Activated T-helper 17 cell treated with anti-CD3 and anti-CD28 coated beads, Interleukin-2, amount 50 U/mL, for 72 hours (primary cell): ENCODE measurements at places on chromosomes 12 and 14. TPM values are rescaled to one million over a fixed set of nuclear protein-coding genes. Genes with fewer than 3 reads are reported as not detected.

The SCFD1 gene
- total RNA-seq: 53.9 TPM

GRCh38 chr12:25072906-25073650, 121.9 kb downstream of the DNAI7 start:
- ATAC-seq: no peak

DNA sequence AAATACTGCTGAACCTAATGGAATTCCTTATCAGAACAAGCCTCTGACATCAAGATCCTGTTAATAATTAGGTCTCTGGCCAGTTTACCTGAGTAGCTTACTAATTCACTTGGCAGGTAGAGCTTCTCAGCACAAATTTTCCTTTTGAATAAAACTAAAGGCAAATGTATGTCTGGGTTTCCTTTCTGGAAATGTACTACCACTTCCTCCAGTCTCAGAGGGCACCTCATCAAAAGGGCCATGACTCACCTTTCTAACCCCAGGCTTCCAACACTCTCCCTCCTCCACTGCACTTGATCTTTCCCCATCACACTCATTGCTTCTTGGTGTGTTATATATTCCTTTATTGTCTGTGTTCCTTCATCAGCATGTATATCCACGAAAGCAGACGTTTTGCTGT, 90.5 kb downstream of the SLC2A13 start:
- ATAC-seq: peak; percentile 68

- no peak for ATAC-seq
Observed at GRCh38 chr12:53752192-53752601, 418 bp upstream of the CISTR start.

DNA sequence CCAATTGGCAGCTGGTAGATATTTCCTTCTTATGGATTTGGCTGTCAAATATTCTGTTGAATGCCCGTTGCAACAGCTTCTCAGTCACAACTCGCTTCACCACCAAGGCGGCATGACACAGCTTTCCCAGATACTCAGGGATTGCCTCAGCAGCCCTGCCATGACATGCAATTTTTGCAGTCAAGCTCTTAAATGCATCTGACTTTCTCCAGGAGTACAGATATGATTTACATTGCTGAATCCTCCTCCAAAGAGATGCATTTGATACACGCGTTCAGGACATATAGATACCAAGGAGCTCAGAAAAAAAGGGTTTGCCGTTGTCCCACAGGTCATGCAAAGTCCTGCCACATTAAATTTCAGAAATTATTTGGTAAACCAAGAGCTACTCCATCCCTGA, 6.5 kb downstream of the KRT5 start:
- ATAC-seq: no peak

DNA sequence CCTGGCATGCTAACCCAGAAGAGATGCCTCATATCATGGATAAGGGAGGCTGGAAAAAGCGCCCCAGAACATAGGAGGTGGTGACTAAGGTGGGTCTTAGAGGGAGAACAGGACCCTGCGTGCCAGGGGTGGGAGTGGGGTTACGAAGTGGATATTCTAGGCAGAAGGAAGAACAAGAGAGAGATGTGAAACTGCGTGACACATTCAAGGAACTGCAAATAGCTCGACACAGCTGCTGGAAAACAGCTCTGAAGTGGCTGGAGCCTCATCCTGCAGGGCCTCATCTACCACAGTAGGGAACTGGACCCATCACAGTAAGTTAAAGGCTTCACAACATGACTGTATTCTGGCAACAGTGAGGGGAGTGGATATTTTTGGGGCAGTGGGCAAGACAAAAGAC, 61.1 kb downstream of the RNF34 start:
- ATAC-seq: peak; percentile 51

- peak; percentile 71 for ATAC-seq
Observed at GRCh38 chr12:4855121-4855924, 54.4 kb upstream of the KCNA1 start.

DNA sequence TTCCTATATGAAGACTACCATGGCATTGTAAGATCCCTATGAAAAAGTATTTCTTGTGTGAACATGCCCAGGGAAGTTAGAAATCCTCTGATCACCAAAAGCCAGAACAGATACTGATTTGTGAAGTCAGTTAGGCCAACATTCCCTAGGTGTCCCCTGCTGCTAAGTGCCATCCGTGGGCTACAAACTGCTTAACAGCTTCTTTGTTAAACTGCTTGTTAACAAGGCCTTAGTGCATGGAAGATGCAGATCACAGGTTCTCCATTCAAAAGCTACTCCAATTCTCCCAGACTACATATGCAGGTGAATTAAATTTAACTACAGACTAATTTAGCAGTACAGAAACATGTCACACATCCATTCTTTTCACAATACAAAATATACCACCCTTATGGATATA, 108.2 kb downstream of the PRICKLE1 start:
- no peak for ATAC-seq

- no peak for ATAC-seq
Observed at GRCh38 chr12:62604871-62605270, 138.2 kb downstream of the MON2 start.

GRCh38 chr12:51632623-51633022, 41.6 kb downstream of the SCN8A start:
- no peak for ATAC-seq
